ENCODE measurements at places on chromosomes 12 and 14.
A peak's percentile ranks its signal among the peaks of the same experiment; 100 is the strongest.

DNA sequence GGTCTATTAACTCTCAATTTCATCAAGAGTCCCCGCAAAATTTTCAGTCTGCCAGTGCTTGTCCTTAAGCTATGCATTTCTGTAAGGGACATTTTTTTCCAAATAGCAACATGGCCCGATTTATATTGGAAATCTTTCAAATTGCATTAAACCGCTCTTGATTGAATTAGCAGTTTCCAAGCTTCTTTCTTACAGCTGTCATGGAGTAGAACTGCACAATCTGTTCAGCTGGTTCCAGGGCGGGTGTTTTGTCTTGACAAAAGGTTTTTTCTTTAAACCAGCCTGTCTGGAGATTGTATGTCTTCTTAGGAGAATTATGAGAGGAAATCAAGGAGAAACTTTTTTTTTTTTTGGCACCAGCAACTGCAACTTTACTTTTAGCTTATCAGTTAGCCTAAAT is 185.8 kb downstream of the ALG10B start:
- DNase-seq, result no peak

DNA sequence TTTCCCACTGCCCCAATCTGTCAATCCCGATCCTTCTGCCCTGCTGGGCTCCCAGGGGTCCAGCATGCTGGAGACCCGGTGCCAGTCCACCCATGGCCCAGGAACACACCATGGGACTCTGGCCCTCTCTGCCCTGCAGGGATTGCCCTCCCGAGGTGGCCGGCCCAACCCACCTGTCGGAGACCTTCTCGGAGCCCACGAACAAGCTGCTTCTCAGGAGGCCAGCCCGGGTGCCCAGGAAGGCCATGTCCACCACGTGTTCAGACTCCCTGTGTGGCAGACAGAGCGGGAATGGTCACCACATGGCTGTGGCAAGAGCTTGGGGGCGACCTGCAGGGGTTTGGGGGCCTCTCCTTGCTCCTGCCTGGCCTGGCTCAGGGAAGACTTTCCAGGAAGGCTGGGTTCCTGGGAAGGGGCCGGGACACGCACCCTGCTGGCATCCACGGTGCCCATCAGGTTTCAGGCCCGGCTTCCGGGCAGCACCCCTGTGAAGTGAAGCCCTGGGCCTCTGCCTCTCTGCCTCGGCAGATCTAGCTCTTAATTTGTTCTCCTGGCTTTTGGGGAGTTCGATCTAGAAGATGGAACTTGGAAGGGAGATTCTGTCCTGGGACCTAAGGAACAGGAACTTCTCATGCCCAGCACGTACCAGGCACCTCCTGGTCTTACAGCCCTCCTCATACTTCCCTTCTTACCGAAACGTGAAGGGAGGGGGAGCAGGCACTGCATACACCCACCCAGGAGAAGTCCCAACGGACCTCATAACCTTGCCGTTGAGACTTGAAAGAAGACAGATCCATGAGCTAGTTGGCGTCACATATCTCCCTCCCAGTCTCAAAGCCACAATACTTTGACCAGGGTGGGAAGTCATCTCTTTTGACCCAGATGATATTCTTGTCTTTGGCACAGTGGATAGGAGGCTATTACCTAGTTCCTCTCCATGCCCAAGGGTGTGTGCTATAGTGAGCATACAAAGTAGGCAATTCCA is 26.3 kb downstream of the LRTM2 start:
- DNase-seq, result no peak

DNA sequence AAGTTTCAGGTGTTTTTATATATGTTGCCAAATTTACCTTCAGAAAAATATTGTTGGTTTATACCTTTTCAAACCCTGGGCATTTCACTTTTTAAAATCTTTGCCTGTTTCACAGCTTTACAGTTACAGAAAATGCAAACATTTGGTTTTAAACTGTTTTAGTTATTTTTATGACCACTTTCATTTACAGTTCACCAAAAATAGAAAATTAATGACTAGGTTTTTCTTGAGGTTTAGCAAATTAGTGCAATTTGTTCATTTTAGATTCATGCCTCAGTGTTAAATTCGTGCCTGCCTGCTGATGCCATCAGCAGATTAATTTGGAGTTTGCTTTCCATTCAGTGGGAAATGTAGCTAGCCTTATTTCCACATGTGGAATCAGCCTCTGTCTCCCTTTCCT is 45.5 kb downstream of the RIC8B start:
- DNase-seq, result no peak

GRCh38 chr14:26594756-26595545 is 2.9 kb downstream of the NOVA1 start:
- no peak for DNase-seq

- no peak for DNase-seq
These were observed 94.5 kb upstream of the GRIN2B start for GRCh38 chr12:14075797-14076393.

GRCh38 chr12:95173392-95174251 is 43.6 kb downstream of the FGD6 start:
- DNase-seq, result peak; percentile 51

DNA sequence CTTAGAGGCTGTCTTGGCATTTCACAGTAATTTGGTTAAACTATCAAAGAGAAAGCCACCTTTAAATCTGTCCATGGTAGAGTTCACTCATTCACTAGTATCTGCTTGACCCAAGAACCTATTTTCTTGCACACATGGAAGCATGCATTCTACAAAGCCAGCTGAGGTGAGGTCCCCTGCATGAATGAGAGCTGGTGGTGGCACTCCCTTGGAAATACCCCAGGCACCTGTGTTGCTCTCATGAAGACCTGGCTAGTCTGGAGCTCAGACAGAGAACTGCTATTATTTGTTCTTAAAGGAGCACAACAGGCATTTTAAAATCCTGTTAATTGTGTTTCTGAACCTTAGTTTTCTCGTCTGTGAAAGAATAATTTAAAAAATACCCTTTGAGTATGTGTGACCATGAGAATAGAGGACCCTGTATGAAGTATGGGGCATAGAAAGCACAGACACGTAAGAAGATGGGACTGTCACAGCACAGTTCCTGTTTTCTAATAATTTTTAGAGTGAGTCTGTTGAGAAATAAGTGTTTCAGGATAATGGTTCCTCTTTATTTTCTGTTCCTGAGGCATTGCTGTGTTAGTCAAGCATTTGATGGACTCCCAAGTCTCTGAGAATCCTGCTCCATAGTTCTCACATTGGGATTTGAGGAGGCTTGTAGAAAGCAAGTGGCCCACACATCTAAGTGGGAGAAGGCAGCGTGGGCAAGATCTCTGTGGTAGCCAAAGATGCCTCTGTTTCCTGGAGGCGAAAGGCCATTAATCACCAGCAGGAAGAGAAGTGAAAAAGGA is 10.9 kb downstream of the RGS6 start:
- no peak for DNase-seq

DNA sequence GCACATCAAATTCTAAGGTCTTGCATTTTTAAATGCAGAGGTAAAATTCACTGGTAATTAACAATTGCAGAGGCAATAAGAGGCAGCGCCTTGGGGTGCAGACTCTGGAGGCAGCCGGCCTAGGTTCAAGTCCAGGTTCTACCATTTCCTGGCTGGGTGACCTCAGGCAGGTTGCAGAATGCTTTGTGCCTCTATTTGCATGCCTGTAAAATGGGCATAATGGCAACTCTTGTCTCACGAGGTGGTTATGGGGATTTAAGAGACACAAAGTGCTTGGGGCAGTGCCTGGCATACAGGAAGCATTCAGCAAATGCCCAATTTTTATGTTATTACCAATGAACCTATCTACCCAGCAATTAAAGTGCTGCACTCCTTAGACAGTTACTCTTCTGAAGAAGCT is 180.0 kb upstream of the LHX5 start:
- no peak for DNase-seq

DNA sequence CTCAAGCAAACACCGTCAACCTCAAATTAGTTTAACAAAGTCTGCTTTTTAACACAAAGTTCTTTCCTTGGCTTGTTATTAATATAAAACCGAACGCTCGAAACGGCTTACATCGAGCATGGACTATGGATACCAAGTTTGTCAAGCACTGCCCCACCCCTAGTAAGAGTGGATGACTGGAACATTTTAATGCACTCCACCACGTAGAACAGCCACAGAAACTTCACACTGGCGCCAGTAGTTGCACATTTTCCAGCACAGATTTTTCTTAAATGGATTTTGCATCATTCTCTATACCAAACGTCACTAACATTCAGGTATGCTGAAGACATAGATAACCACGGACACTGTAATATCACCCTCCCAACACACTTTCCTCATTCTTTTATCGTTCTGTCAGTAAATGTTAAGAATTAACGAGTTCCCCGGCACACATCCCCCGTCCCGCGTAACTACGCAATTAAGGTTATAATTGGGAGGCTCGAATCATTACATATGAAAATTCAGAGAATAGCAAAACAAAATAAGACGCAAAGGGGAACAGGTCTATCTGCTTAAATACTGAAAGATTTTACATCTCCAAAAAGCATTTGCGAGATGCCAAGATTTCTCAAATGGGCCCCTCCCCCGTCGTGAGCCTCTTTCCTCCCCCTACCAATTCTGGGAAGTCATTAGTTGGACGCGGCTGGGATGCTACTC is 990 bp downstream of the FERMT2 start:
- DNase-seq, result no peak

DNA sequence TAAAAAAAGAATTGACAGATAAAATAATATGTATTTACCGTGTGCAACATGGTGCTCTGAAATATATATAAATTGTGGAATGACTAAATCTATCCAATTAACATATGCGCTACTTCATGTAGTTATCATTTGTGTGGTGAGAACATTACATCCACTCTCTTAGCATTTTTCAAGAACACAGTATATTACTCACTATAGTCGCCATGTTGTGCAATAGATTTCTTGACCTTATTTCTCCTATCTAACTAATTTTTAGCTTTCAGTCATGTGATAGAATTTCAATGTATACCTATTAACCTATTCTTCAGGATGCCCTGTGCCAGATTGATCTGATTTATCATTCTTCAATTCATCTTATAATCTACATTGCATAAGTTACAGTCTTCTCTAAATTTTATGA is 178.6 kb downstream of the BCAT1 start:
- DNase-seq, result no peak

GRCh38 chr14:90999299-90999698 is 61.1 kb downstream of the RPS6KA5 start:
- no peak for DNase-seq

DNA sequence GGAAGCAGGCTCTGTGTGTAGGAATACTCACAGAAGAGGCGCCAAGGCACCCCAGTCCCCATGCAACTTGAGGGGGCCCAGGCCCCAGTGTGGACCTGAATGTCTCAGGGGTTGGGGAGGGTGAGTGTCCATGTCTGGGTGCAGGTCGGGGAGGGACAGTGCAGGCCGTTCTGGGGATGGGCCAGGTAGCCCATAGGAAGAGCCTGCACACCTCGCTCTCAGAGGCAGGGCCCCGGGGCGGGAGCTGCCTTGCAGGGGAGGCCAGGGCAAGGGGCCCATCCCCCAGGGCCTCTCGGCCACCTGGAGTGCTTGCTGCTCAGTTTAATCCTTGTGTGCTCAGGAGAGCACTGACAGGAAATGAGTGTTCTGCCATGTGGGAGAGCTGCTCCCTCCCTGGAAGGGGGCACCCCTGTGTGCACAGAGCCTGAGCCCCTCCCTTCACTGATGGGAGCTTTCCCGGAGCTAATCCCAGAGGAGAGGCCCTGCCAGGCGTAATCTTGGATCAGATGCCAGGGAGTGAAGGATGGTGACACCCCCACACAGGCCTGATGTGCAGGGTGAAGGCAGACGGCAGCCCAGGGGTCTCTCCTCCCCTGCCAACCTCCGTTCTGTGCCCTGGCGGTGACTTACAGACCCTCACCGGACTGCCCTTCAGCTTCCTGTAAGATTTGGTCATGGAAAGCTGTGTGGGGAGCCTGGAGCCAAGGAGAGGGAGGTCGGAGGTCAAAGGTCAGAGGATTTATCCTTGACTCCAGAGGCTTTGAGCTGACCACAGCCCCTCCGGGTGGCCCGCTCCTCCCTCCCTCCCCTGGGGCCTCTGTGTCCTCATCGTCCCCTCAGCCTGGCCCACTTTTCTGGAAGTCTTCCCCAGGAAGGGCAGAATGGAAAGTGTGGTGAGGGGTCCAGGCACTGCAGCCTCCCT is 24.4 kb upstream of the FBRSL1 start:
- DNase-seq, result no peak

GRCh38 chr14:83416476-83416875 is 1882.8 kb upstream of the SEL1L start:
- no peak for DNase-seq

DNA sequence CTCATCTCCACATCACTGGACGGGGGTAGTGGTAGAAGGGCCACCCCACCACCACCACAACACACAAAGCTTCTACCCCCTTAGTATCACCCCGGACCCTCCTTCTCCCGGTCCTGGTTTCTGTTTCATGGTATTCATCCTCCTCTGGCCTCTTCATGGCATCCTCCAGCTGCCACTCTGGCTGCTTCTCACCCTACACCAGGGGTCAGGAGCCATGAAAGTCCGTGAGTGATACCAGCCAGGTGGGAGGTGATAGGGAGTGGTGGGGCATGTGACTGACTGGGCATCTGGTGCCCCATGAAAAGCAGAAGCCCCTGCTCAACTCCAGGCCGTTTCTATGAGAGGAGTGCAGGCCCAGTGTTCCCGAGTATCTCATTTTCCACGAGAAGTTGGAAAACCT is 151.4 kb upstream of the HIF1A start:
- DNase-seq, result no peak

GRCh38 chr14:48936849-48937248 is 649.3 kb downstream of the RPS29 start:
- no peak for DNase-seq

- DNase-seq, result no peak
These were observed 56.7 kb downstream of the NTF3 start for GRCh38 chr12:5488626-5488955.

DNA sequence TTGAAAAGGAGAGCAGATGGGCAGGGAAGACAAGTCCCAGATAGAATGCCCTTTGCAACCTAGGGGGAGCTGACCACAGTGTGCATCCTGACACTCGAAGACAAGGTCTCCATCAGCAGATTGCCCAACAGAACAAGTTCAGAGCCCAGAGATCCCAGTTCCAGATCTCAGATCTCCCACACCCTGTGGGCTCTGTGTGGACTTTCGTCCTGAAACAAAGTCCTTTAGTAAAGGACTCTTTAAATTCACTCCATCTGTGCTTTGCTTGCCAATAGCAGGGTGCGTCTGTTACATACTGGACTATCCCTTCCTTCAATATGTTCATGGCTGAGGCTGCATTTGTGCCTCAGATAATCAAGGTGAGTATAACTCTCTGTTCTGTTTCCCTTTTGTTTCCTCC is 8.7 kb upstream of the C1RL start:
- DNase-seq, result no peak

GRCh38 chr14:94098326-94098992 is 12.1 kb upstream of the IFI27 start:
- no peak for DNase-seq

DNA sequence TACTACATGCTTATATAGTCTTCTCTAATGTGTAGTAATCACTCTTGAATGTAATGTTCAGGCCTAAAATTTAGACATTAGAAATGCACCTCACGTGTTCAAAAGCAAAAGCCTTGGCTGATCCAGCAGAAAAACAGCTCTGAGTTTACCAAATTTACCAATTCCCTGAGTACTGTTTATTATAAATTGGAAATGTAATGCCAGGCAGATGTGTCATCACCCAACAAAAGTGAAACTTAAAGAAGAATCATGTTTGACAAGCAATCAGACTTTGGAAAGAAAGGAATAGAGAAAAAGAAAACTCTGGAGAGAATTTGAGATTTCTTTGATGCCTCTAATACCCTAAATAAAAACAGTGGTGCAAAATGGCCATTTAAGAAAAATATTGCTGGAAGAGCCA is 26.5 kb upstream of the STRAP start:
- no peak for DNase-seq

Data from AG04449 (cell line).